Fibroblast of skin of right quadriceps (primary cell): ENCODE measurements at places on chromosomes 12 and 14.

GRCh38 chr14:68124050-68124449, 304.5 kb downstream of the RAD51B start:
- no peak for DNase-seq

GRCh38 chr12:50224026-50224692, 57.0 kb upstream of the CERS5 start:
- peak; percentile 19 for DNase-seq

DNA sequence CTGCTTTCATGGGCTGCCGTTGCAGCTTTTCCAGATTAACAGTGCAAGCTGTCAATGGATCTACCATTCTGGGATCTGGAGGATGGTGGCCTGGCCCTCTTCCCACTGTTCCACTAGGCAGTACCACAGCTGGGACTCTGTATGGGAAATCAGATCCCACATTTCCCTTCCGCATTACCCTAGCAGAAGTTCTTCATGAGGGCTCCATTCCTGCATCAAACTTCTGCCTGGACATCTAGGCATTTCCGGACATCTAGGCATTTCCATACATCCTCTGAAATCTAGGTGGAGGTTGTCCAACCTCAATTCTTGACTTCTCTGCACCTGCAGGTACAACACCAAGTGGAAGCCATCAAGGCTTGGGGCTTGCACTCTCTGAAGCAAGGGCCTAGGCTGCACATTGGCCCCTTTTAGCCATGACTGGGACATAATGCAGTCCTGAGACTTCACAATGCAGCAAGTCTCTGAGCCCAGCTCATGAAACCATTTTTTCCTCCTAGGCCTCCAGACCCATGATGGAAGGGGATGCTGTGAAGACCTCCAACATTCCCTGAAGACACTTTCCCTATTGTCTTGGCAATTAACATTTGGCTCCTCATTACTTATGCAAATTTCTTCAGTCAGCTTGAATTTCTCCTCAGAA, 863.3 kb downstream of the C12orf50 start:
- DNase-seq = no peak

- DNase-seq = peak; percentile 100
Measured at GRCh38 chr12:62724947-62725451, 210.0 kb downstream of the PPM1H start.

DNA sequence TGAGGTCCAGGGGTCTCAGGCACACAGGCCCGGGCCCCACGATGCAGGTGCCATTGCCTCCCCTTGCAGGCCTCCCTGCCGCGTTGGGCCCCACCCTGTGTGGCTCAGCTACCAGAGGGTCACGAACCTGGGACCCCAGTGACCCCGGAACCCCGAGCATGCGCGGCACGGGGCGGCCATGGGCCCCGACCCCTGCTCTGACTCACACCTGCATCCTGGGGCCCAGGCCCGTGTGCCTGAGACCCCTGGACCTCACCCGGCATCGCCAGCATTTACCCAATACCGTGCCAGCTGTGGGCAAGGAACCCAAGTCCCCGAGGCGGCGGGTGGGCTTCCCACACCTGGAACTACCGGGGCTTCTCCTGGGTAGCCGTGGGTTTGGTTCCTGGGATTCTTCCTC, 25.2 kb downstream of the KIF26A start:
- DNase-seq = no peak

GRCh38 chr12:116304621-116305020, 27.1 kb upstream of the MED13L start:
- DNase-seq = no peak

DNA sequence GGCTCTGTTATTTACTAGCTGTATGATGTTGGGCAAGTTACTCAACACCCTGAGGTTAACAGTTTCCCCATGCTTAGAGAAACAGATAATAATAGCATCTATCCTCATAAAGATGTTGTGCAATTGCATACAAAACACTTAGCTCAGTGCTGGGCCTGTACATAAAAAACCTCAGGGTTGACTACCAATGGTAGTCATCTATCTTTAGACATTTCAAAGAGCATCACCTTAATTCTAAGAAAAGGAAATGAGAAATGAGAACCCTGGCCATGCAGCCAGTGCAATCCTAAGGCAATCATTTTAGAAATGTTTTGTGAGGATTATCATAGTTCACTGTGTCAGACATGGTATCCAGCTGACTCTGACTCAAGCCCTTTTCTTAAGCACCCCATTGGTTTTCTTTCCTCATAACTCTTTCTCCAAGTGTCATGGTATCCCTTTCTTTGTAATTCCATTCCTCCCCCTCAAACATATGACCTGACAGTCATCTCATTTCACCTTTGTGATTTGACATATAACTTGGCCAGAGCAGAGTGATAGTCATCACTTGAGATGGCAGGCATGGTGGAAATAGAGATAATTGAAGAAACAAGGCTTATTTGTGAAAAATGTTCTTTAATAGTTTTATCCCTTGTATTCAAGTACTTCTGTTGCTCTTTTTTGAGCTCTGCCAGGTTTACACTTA, 29.5 kb upstream of the OSBPL8 start:
- peak; percentile 76 for DNase-seq
